ENCODE measurements at places on chromosomes 2 and 18.

DNA sequence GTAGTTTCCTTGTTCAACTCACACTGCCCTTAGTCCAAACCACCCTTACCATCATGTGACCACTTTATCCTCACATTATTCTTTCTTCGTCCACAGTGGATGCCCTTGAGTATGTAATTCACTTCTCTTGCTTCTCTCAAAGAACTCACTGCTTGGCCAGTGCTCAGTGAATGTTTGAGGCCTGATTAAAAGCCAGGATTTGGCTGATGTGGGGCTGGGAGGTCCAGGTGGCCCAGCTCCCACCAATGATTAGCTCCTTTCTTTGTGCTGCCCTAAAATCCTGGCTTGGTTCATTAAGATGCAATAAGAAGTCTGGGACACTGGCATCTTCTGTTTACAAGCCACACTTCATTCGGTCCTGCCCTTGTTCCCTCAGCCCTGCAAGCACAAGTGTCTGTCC is 97.8 kb upstream of the CELF4 start:
- DNase-seq: no peak

- DNase-seq: no peak
Measured at GRCh38 chr18:69871363-69871762, 76.3 kb downstream of the CD226 start.

- no peak for DNase-seq
Measured at GRCh38 chr2:53181759-53182158, 585.8 kb upstream of the CHAC2 start.

- DNase-seq: peak; percentile 43
Measured at GRCh38 chr2:235432741-235433520, 60.9 kb upstream of the AGAP1 start.

- DNase-seq: no peak
Measured at GRCh38 chr2:584863-585823, 92.1 kb downstream of the TMEM18 start.

- DNase-seq: no peak
Measured at GRCh38 chr2:70104231-70105111, 17.2 kb downstream of the PCBP1 start.

DNA sequence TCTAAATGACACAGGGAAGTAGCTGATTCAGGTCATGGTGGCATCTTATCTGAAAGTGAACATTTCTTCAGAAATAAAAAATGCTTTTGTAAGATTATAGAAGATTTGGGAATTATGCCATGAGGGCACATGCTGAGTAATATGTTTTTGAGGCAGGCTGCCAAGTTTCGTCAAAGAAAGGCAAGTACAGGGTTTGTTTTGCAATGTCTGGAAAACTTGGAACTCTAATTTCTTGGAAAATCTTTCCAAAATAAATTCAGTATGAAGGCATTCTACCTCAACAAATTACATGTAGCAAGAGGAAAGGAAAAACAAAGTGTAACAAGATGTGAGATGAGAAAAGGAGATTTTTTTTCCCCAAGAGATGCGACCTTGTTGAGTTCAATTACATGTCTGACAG is 167.7 kb downstream of the PLCL1 start:
- DNase-seq: no peak

- no peak for DNase-seq
Measured at GRCh38 chr18:63161032-63161760, 158.4 kb downstream of the BCL2 start.

GRCh38 chr18:24246143-24246542 is 107.3 kb downstream of the CABYR start:
- no peak for DNase-seq

GRCh38 chr2:46917628-46918027 is 2.0 kb upstream of the MCFD2 start:
- DNase-seq: no peak

DNA sequence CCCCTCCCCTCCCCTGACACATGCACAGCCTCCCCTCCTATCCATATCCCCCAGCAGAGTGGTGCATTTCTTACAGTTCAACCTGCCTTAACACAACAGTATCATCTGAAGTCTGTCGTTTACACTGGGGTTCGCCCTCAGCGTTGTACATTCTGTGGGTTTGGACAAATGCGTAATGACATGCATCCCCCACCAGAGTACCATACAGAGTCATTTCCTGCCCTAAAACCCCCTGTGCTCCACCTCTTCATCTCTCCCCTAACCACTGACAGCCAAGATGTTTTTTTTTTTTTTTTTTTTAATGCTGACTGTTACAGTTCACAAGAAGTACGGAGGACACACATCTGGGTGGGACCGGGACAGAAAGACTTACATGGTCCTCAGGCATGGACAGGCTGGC is 22.6 kb downstream of the POMC start:
- DNase-seq: no peak

DNA sequence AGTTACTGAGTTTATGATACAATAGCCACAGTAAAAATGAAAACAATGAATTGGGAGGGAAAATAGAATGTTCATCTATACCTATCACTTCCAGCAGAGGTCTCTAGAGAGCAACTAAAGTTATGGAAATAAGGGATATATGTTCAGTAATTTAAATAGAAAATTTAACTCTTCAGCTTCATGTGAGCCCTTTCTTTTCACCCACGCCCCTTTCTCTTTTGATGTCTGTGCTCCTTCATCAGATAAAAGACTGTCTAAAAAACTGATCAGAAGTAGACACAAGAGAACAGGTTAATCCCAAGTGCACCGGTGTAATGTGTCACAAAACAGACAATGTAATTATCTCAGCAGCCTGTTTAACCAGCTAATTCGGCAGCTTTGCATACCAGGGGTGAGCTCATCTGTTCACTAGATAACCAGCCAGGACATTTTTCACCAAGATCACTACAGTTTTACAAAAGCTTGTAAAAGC is 238.5 kb upstream of the ERBB4 start:
- DNase-seq: no peak

- DNase-seq: no peak
Measured at GRCh38 chr2:22536133-22536532, 848.8 kb upstream of the KLHL29 start.

GRCh38 chr2:48587560-48587959 is 30.1 kb upstream of the GTF2A1L start:
- no peak for DNase-seq

- DNase-seq: no peak
Measured at GRCh38 chr2:221088506-221088905, 483.6 kb downstream of the EPHA4 start.

- no peak for DNase-seq
Measured at GRCh38 chr18:72107647-72108383, 436.3 kb downstream of the CBLN2 start.

DNA sequence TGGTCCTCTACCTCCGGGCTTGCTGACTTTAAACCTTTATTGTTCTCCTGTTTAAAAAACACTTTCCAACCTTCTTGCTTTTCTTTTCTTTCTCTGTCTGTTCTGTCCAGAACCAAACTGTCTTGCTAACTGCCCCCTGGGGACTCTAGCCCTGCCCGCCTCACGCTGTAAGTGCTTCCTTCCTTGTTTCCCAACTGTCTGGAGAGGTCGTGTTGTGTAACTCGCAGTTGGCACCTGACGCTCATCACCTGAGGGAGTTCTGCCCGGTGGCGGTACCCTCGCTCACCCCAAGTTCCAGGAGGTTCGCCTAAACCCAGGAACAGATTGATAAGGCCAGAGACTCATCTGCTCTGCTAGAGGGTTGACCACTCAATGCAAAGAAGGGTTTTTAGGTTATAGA is 123.4 kb downstream of the MTCL1 start:
- no peak for DNase-seq

- no peak for DNase-seq
Measured at GRCh38 chr18:48462510-48462909, 53.3 kb upstream of the ZBTB7C start.

GRCh38 chr2:55611997-55612396 is 5.4 kb downstream of the PPP4R3B start:
- no peak for DNase-seq

DNA sequence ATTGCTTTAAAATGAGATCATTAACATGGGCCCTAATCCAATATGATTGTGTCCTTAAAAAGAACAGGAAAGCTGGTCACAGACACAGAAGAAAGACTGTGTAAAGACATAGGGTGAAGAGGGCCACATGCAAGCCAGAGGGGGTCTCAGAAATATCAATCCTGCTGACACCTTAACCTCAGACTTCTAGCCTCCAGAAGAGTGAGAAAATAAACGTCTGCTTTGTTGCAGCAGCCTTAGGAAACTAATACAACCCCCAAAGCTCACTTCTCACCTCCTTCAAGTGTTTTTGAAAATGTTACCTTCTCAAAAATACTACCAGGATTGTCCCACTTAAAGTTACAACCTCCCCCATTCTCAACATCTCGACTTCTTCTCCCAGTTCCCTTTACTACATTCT is 39.8 kb upstream of the SESTD1 start:
- no peak for DNase-seq

- no peak for DNase-seq
Measured at GRCh38 chr2:186544255-186544675, 45.6 kb upstream of the ITGAV start.

DNA sequence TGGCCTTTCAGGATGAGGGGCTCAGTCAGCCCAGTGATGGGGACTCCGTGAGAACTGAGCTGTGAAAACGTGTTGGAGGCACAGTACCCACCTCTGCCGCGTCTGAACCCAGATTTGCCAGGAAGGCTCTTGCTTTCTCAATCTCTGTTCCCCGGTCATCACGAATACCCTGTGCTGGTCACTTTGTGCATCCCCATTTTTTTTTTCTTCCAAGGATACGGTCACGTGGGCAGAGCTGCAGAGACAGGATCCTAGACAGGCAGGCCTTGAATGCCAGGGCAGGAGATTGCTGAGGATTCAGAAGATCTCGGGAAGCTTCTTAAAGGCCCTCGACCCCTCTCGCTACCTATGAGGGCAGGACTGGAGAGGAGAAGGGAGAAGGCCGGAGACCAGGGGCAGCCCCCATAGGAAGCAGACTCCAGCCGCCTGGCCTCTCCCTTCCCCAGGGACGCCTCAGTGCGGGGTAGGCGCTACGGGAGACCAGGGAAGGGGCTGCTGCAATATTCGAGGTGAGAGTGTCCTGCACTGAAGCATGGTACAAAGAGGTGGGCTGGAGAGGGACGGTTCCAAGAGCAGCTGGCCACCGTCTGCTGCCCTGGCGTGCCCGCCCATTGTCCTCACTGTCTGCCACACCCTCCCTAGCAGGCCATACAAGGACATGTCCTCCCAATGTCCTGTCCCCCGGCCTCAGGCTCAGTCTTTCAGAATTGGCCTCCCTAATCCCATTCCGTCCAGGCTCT is 29.0 kb upstream of the TAF1B start:
- DNase-seq: no peak

DNA sequence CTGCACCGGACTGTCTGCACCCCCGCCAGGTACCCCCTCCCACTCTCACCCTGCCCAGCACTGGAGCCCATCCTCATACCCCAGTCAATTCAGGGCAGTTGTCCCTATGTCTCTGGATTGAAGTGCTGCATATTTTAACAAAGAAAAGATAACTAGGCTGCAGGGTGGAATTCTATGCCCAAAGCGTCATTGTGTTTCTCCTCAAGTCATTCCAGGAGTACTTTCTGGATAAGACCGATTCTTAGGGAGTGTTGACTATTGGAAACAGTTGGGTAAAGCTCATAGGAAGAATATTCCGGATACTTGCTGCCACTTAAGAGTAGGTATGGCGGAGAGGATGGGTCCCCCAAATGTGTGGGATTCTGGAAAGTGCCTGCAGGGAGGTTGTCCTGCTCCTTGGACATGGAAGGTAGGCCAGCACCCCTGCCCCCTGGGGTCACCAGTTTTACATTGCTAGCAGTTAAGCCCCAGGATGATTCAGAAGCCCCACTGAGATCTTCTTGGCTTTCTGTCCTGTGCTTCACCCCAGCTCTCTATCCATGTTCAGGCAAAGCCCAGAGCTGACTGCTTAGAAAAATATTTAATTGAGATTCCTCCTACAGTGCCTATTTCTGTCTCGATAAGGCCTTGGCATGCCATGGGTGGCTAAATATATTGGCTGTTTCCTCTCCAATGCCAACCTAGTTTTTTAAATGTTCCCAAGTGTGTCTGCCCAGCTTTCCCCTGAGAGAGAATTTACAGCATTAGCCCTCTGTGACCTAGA is 48.2 kb downstream of the RPL37A start:
- DNase-seq: no peak

- DNase-seq: no peak
Measured at GRCh38 chr2:198283146-198283545, 478.8 kb downstream of the PLCL1 start.

GRCh38 chr2:45990131-45990530 is 307.1 kb upstream of the EPAS1 start:
- DNase-seq: no peak

DNA sequence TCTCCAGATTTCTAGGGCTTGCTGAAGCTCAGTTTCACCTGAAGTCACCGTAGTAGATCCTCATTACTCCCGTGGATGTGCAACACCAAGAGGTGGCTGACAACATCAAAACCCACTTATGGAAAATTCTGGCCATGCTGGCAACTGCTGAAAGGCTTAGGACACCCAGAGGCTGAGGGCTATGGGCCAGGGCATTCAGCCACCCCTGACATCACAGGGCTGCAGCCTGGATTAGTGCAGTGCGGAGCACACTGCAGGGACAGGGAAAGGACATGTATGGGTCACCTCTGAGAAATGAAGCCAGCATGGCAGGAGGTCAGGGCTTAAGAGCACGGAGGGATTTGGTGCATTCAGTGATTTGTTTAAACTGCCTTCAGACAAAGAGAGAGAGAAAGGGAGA is 300.6 kb downstream of the TDRD15 start:
- DNase-seq: no peak

DNA sequence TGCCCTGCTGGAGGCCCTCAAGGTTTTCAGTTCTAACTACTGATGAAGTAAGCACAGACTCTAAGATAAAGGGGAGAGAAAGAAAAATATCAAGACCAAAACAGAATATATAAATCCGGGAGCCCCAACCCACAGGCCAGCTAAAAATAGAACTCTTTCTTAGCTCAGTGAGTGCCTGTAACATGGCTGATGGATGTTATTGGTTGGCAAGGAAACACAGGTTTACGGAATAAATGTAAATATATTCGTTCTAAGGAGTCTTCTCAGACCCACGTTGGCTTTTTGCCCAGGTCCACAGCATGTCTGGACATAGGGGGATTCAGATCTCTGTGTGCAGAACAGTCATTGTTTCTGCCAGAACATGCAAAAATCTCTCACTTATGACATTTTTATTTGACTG is 139.0 kb upstream of the SERPINE2 start:
- no peak for DNase-seq
